ENCODE measurements at places on chromosomes 12 and 14.

DNA sequence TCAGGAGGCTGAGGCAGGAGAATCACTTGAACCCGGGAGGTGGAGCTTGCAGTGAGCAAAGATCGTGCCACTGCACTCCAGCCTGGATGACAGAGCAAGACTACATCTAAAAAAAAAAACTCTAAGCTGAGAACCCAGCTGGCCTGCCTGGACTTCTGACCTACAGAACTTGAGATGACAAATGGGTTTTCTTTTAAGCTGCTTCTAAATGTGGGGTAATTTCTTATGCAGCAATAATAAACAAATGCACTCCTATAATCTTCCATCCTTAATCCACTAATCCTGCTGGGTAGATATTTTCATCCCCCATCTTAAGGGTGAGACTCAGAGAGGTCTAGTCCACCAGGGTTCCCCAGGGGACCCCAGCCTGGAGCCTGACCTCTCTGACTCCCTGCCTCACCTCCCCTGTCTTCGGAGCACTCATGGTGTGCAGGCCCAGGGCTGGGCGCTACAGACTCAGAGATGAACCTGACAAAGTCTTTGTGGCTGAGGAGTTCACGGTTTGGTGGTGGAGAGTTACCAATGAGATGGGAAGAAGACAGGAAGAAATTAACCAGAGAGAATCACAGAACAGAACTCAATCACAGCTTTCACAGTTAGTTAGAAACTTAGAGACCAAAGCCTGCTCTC lies 39.7 kb upstream of the BDKRB2 start:
- DNase-seq: no peak

- DNase-seq: no peak
Measured at GRCh38 chr14:89922031-89922907, 32.3 kb downstream of the EFCAB11 start.

- no peak for DNase-seq
Measured at GRCh38 chr14:81222126-81222525, 1.4 kb upstream of the GTF2A1 start.

DNA sequence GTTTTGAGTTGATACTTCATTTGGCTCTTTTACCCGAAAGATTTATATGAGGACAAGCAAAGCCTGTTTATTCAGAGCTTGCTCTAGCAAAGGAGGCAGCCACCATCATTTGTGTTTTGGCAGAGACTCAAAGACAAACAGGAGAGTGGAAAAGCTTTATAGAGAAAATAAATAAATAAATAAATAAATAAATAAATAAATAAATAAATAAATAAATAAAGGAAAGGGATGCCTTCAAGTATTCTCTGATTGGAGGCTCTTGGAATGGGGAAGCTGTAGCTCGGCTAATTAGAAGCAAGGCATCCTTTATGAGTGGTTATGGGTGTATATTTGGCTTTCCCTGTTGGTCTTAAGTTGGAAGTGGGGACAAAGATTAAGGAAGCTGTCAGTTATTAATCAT lies 229.8 kb downstream of the RASSF9 start:
- no peak for DNase-seq

GRCh38 chr12:64400041-64400440 lies 4.2 kb upstream of the XPOT start:
- no peak for DNase-seq

DNA sequence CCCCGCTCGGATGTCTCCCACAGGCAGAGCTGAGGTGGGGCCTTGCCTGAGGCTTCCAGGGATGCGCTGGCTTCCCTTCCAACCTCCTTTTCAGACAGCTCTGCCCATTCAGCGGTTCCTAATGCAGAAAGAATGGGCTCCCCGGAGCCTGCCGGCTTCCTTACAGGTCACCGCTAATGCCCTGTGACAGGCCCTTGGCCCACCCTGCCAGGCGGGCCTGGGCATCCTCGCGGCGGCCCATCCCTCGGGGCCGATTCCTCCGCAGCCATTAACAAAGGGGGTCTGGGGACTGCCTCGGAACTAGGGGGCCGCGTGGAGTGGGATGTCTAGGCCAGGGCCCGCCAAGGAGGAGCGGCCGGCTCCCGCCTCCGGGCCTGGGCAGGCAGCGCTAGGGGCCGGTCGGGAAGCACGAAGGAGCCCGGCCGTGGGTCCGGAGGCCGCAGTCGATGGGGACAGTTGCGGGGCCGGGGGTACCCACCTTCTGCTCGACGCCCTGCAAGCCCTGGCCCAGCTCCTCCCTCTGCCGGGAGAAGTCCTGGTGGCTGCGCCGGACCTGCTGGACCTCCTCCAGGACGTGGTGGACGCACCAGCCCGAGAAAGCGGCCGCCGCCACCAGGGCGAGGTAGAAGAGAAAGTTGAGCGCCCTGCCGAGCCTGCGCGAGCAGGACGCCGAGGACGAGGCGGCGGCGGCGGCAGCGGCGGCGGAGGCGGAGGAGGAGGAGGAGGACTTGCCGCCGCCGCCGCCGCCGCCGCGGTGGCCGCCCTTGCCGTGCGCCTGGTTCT lies 738 bp downstream of the CKAP4 start:
- DNase-seq: peak; percentile 30

GRCh38 chr12:106814714-106815113 lies 40.2 kb downstream of the RIC8B start:
- no peak for DNase-seq

- DNase-seq: no peak
Measured at GRCh38 chr14:101739446-101740141, 21.9 kb upstream of the PPP2R5C start.

GRCh38 chr12:124769163-124769530 lies 94.5 kb downstream of the SCARB1 start:
- no peak for DNase-seq

Data from stimulated activated CD8-positive, alpha-beta memory T cell treated with anti-CD3 and anti-CD28 coated beads, Interleukin-2, amount 100 ng/mL, for 48 hours (primary cell).